Activated naive CD4-positive, alpha-beta T cell treated with anti-CD3 and anti-CD28 coated beads for 36 hours (primary cell): ENCODE measurements at places on chromosomes 7 and 10. TPM values are rescaled to one million over a fixed set of nuclear protein-coding genes. Genes with fewer than 3 reads are reported as not detected.

The PHKG1 gene
- total RNA-seq, result 3.8 TPM

The COL13A1 gene
- total RNA-seq, result not detected

The CDHR1 gene
- total RNA-seq, result 1.4 TPM

The FAM221A gene
- total RNA-seq, result 10.0 TPM

The ANKRD7 gene
- total RNA-seq, result 0.29 TPM

The GIMAP4 gene
- 193 TPM for total RNA-seq

The LRMDA gene
- not detected for total RNA-seq

The CALCR gene
- total RNA-seq, result not detected

The NKX1-2 gene
- not detected for total RNA-seq

- no peak for DNase-seq
These were observed 1.2 kb downstream of the BRAF start for GRCh38 chr7:140923358-140924006.

GRCh38 chr7:79610313-79610712 is 156.8 kb upstream of the MAGI2 start:
- no peak for DNase-seq

DNA sequence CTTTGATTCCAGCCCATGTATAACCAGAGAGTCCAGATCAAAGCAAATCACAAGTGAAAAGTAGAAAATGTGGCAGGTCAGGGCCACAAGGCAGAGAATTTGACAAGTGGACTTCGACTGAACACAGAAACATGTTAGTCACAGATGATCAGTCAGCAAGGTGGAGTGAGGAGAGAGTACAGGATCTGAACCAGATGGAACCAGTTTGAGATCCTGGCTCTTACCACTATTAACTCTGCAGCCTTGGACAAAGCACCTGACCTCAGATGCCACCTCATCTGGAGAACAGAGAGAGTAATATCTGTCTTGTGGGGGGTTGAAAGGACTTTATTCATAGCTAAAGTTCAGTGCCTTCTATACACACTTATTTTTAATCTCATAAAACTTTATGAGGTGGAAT is 4.4 kb downstream of the MRLN start:
- no peak for DNase-seq

DNA sequence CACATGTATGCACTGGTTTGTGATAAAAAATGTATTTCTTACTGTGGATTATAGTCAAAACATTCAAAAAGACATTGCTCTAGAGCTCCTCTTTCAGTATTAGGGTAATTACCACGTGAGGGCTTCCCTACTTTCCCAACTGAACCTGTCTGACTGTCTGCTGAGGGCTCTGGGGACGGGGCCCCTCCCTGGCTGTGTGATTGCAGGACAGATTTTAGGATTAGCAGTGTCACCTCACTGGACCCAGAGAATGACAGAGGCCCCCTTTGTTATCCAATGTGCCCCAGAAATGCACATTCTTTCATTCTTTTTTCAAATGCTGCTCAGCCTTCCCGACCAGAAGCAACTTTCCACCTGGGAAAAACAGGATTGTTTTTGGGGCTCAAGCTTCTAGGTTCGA is 43.6 kb upstream of the MXI1 start:
- no peak for DNase-seq

DNA sequence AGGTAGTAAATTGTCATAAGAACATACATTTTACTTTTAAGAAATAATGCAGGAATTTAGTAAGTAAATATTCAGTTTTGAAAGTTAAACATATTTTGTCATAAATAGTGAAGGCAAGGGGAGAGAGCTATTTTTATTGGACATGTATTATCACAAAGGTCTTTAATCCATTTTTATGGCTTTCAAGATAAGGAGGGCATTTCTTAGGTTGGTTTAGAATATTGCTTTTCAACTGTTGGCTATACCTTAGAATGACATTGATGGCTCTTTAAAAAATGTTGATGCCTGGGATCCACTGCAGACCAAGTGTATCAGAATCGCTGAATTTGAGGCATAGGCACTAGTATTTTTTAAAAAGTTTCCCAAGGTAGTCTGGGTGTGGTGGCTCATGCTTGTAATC is 34.0 kb downstream of the ADAM22 start:
- DNase-seq, result no peak

DNA sequence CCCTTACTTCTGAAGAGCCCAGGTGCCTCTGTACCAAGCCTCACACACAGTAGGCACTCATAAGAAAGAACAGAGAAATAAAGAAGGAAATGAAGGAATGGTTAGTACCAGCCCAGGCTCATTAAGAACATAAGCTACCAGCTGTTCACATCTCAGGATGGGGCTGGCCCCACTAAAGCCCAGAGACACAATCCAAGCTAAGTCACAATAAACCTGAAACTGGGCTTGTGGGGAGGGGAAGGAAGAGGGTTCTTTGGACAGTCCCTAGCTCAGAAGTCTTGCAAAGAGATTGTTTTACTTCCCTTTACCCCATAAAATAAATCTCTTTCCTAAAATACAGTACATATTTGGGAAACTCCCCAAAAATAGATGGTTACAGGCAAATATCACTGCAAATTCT is 24.3 kb downstream of the FBXW4 start:
- peak; percentile 18 for DNase-seq

DNA sequence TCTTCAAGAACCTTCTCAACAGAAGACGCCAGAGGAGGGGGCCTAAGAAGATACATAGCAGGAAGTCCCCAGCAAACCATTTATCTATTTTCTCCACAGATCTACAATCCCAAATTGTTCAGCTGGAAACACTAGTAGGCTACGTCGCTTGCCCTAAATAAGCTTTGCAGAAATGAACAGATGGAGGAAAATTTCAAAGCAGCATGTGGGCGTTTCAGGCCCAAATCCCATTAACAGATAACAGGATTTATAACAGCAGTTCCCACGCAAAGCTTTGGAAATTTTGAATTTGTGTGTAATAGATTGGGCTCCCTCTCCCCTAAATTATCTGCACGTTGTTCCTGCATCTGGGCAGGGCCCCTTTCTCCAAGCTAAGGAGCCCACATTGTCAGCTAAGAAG is 60.6 kb upstream of the FRMD4A start:
- no peak for DNase-seq

DNA sequence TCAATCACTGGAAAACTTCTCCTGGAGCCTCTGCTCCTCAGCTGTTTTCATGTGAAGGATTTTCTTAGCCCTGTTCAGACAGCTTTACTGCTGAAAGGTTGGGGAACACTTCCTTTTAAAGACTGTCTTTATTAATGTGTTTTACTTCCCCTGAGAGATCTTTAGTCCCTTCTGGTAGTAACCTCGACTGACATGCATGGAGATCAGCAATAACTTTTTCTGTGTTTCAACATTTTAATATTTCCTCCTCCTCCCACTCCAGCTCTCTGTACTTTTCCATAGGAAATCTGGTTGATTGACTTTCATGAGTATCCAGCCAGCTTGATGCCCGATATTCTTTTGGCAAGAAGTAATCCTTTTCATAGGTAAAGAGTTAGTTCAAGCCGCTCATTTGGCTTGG is 62.7 kb upstream of the STRIP2 start:
- DNase-seq, result no peak

DNA sequence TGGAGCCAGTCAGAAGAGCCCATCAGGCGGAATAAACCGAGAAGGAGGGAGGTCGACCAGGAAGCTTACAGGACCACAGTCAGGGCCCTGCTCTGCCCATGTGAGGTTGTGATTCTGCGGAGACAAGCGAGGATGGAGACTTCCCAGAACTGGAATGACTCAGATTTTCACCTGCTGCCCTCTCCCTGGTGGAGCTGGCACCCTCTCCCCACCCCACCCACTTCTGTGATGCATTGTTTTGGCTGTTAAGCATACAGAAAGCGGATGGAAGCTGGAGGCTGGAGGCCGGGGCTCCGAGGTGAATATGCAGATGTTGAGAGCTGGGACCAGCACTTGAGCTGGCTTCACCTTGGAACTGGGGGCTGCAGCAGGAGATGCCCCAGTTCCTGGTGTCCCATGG is 57.4 kb downstream of the NPTX2 start:
- no peak for DNase-seq

- DNase-seq, result peak; percentile 0
These were observed 71.7 kb downstream of the MYL10 start for GRCh38 chr7:101557421-101557820.

- no peak for DNase-seq
These were observed 56.8 kb upstream of the FAM171A1 start for GRCh38 chr10:15427843-15428414.

DNA sequence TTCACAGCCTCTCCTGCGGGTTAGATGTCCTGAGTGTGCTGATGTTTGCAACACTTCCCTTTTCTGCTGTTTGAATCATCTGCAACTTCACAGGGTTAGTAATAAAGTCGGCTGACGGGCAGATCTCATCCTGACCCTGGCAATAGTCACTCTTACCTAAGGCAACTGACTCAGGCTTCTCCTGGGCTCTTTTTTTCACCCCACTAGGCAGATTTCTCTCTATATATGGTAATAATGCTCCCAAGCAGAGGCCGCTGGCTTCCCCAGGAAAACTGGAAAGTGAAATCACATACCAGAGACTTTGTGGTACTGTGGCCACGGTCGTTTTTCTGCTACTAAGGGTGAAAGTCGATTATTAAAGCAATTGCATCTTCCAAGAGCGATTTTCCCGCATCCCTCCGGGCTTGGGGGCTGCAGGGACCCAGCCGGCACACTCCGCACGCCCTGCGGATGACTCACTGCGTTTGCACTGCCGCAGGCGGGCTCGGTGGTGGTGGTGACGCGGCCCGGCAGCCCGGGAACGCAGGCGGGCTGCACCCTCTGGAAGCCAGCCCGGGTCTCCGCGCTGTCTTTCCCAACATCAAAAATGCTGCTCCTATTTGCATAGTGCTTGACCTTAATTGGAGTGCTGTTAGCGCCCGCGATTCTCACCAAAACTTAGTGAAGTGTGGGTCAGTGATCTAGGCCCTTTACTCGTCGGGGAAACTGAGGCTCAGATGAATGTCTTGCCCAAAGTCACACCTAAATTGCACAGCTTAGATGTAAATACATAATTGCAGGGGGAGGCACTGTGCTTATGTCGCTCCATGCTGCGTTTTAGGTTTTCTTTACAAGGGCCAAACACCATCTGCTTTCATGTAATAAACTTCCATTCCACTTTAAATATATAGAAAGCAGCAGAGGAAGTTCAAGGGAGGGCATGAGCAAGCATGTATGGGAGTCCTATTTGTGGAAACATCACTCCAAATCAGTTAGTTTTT is 47.6 kb upstream of the ITGB1 start:
- DNase-seq, result peak; percentile 58

- no peak for DNase-seq
These were observed 84.6 kb downstream of the VPS50 start for GRCh38 chr7:93316730-93317129.

GRCh38 chr7:143279186-143280098 is 5.3 kb upstream of the TMEM139 start:
- DNase-seq, result no peak

DNA sequence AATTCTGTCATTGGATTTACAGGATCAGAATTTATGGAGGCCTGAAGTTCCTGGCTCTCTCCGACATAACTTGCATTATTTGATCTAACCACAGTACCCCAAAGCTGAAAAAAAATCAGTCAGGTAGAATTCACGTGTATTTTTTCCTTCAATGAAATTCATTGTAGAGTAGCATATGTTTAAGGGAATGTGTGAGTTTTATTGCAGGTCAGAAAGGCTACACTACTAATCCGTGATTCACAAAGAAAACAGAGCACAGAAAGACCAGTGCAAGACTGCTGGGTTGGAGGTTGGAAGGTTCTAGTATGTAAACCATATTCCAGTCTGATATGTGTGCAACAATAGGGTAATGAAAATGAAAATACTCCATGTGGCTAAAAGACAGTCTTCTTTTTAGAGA is 247.0 kb upstream of the FERD3L start:
- DNase-seq, result no peak

DNA sequence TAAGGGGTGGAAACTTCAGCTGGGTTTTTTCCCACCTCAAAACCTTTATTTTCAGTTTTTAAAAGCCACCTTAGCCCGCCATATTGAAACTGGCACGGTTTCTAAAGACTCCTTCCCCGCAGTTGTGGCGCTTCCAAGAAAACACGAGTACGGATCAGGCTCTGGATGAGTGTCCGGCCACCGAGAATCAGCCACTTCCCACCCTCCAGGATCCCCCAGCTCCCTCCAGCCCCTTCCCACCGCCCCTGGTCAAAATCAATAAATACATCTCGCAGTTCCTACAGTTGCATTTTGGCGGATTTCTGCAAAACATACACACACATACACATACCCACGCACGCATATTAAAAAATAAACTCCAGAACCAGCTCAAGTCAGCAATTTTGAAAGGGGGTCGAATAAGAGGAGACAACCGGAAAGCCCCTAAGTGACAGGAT is 1.1 kb downstream of the SFMBT2 start:
- DNase-seq, result peak; percentile 38

DNA sequence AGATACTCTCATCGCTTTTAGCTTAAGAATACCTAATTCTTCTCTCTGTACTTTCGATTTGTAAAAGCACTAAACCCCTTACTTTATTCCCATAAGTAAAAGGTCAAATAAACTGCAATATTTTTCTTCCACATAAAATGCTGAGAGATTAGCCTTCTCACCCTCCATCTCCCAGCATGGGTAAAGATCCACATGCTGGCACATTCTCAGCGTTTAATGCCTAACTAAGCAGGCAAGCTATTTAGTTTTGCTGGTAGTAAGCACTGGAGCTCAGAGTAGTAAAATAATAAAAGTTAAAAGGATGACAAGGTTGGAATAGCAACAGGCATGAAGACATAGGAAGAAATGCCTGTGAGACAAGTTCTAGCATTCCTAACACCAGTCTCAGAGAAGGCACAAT is 65.9 kb upstream of the NEBL start:
- no peak for DNase-seq

DNA sequence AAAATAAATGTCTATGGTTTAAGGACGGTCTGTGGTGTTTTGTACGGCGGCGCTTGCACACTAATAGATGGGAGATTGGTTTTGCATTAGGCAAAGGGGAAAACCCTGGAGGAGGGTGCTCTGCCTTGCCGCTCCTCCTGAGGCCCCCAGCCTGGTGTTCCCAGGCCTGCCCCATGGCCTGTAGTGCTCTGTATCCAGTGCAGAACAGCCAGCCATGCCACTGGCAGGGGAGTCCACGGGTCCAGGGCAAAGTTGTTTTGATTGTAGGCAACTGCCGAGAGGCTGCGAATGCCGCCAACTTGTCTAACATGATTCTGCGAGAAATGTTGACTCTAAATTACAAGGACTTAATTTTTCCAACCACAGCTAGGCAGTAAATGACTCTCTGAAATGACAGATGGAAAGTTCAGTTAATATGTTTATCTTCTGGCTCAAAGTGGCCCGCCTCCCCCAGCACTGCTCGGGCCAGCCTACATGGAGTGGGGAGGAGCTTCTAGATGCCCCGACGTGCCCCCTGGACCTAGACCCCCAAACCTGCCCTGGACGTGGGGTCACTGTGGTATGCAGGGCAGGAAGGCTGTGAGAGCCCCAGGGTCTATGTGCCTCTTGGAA is 104.6 kb upstream of the GDF10 start:
- peak; percentile 34 for DNase-seq

DNA sequence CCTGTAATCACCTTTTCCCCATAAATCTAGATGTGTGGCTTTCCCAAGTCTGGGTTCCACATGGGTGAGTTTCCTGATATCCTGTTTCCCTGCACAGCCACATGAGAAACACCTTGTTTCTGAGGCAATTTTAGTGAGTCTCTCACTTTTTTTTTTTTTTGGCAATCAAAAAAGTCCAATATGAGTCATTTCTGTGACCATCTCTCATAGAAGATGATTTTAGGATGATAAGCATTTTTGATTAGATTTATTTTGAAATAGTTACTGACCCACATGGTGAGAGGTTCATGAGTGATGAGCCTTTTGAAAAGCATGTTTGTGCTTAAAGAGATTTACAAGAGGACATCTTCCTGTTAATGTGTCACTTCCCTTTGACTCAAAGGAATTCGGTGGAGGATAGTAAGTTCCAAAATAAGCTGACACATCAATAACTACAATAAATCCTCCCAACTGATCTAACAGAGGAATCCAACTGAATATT is 464.0 kb downstream of the INHBA start:
- DNase-seq, result no peak
